ENCODE measurements at places on chromosomes 4 and X. TPM values are rescaled to one million over a fixed set of nuclear protein-coding genes. Genes with fewer than 3 reads are reported as not detected.

GRCh38 chr4:26000274-26000950 is 86.4 kb downstream of the SMIM20 start:
- no peak for DNase-seq

The OSTC gene
- total RNA-seq, result 209 TPM

GRCh38 chrX:13283950-13284546 is 35.8 kb downstream of the ATXN3L start:
- peak; percentile 71 for DNase-seq

GRCh38 chr4:130545596-130545995 is 1449.6 kb downstream of the C4orf33 start:
- no peak for DNase-seq

The CLIC2 gene
- total RNA-seq, result 0.73 TPM

DNA sequence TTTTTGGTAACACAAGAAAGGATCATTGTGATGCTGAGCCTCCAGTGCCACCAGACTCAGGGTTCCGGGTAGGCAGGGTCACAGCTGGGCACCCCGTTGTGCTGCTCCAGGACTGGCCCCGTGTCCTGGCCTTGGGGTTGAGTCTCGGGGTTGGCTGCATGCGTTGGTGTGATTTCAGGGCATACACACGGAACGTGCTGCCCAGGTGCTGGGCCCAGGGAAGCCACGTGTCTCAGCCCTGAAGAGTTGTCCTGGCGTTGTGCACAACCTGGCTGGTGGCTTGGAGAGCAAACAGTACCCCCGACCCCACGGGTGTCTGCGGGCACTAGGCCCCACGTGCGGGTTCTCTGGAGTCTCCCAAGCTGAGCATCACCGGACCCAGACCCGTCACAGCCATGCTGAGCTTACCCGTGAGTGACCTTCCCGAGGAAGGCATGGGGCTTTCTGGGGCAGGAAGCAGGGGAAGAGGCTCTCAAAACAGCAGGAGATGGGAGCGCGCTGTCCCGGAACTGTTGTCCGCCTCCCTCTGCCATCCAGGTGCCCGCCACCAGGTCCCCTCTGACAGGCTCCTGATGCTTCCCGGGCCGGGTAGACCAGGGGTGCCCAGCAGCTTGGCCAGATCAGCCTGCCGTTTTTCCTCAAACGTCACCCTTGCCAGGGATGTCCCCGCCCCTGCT is 66.1 kb upstream of the ENPP6 start:
- DNase-seq, result no peak

The OPRPN gene
- not detected for total RNA-seq
